ENCODE measurements at places on chromosomes 6 and 20.
A peak's percentile ranks its signal among the peaks of the same experiment; 100 is the strongest.

- no peak for DNase-seq
Measured at GRCh38 chr20:49838546-49838945, 25.9 kb downstream of the SLC9A8 start.

GRCh38 chr20:47610247-47610944 lies 108.7 kb downstream of the NCOA3 start:
- DNase-seq, result peak; percentile 71

DNA sequence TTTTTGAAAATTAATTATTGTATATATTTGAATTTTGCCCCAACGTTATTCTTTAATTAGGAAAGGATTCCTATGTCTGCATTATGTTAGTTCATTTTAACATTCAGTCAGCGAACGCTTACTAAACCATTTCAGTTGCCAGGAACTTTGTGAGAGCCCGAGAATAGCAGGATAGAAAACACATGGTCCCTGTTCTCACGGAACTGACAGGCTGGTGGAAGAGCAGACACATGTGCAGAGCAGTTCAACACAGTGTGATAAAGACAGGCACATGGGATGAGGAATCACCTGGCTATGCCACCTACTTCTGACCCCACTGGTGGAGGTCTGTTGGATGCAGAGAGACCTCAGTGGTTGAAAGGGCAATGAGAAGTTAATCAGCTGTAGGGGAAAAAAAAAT lies 367.2 kb downstream of the EPM2A start:
- no peak for DNase-seq

- DNase-seq, result peak; percentile 65
Measured at GRCh38 chr6:108114841-108115597, 40.5 kb upstream of the OSTM1 start.

DNA sequence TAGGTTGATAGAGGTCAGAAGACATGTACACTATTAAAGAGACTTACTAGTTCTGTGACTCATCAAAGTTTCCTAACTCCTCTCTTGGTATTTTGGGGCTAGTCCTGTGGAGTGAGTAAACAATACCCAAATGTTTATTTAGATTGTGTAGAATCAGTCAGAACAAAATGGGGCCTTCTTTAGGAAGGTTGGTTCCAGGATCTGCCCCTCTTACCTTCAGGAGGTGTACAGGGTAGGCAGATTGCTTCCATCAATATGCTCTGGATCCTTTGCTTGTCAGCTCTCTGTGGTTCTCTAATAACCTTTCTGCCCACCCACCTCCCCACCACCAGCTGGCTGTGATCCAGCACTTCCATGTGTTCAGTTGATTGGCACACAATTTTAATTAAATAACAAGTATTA lies 107.0 kb downstream of the POPDC3 start:
- DNase-seq, result no peak

DNA sequence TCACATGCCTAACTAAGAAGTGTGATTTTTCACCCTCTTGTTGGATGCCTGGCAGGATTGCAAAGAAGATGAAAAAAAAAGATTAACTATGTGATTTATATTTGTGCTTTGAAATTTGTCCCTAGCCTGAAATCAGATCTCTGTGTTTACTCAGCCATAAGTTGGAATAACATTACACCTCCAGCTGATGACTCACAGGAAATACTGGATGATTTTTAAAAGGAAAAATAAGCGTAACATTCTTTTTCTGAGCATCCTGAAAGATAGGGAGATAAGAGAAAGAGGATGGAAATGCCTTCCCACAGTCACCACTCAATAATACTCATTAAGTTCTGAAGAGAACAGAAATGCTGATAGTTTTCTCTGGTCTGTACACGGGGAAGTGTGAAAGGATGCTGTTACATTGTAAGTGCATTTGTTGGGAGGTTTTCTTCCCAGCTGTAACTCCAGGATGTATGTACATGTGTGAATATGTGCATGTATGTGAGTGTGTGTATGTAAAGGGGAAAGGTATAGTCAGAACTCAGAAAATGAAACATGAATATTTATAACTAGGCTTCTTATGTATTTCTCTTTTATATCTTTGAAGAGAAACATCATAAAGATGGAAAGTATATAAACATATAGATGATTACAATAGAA lies 37.4 kb upstream of the RIPPLY2 start:
- no peak for DNase-seq

GRCh38 chr6:106069478-106069877 lies 16.7 kb upstream of the PRDM1 start:
- peak; percentile 42 for DNase-seq

- DNase-seq, result no peak
Measured at GRCh38 chr6:7169296-7169721, 61.5 kb downstream of the RREB1 start.

DNA sequence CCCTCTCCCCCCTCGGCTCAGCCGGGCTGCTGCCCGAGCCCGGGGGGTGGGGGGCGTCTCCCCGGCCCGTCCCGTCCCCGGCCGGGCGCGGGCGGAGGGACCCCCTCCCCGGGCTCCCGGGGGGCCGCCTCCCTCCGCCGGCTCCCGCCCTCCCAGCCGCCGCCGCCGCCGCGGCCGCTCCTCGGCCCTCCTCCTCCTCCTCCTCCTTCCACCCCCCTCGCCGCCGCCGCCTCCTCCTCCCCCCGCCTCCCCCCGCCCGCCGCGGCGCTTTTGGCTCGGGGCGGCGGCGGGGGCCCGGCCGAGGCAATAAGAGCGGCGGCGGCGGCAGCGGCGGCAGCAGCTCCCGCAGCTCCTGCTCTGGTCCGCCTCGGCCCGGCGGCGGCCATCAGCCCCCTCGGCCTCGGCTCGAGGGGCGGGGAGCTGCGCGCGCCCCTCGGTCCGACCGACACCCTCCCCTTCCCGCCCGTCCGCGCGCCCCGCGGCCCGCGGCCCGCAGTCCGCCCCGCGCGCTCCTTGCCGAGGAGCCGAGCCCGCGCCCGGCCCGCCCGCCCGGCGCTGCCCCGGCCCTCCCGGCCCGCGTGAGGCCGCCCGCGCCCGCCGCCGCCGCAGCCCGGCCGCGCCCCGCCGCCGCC lies 38.7 kb downstream of the GNAS start:
- DNase-seq, result peak; percentile 82

GRCh38 chr6:111559188-111560097 lies 46.2 kb downstream of the TRAF3IP2 start:
- no peak for DNase-seq

DNA sequence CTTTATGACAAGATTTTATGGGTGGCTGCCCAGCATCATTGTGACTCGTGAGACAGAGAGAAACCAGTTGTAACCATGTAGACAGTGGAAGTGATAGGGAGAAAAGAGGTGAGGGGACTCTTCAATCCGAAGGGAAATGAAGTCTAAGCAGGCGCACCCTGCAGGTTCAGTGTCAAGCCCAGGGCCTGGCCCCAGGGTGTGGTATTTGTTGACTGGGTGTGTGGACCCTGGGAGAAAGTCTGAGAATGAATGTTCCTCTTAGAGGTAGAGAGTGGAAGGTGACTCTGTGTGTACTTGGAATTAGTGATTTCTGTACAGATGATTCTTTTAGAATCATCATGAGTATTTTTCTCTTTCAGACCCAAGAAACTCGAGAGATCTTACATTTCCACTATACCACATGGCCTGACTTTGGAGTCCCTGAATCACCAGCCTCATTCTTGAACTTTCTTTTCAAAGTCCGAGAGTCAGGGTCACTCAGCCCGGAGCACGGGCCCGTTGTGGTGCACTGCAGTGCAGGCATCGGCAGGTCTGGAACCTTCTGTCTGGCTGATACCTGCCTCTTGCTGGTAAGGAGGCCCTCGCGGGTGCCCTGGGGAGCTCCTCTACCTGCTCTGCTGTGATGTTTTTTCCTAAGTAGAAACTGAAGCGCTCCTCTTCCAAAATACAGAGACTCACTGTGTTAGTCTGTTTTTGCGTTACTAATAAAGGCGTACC lies 68.0 kb downstream of the PTPN1 start:
- DNase-seq, result no peak

DNA sequence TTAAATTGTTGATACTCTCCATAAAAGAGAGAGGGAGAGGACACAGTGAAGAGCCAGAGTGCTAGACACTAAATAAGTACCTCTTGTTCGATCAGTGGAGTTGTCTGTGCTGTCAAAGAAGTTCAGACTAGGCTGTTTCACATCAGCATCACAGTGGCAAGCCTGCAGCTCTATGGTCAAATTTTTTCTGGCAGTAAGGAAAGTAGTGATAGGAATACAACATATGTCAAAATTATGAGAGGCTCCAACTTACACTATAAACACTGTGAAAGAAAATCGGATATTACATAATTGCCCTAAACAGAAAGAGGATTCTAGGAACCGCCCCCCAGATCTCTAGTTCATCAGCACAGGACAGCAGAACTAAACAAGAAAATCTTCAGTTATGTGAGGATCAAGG lies 23.1 kb downstream of the DNAH8 start:
- no peak for DNase-seq

- DNase-seq, result no peak
Measured at GRCh38 chr6:37558646-37559045, 59.0 kb upstream of the CCDC167 start.

- DNase-seq, result peak; percentile 79
Measured at GRCh38 chr20:31842471-31843157, 2.8 kb downstream of the FOXS1 start.

DNA sequence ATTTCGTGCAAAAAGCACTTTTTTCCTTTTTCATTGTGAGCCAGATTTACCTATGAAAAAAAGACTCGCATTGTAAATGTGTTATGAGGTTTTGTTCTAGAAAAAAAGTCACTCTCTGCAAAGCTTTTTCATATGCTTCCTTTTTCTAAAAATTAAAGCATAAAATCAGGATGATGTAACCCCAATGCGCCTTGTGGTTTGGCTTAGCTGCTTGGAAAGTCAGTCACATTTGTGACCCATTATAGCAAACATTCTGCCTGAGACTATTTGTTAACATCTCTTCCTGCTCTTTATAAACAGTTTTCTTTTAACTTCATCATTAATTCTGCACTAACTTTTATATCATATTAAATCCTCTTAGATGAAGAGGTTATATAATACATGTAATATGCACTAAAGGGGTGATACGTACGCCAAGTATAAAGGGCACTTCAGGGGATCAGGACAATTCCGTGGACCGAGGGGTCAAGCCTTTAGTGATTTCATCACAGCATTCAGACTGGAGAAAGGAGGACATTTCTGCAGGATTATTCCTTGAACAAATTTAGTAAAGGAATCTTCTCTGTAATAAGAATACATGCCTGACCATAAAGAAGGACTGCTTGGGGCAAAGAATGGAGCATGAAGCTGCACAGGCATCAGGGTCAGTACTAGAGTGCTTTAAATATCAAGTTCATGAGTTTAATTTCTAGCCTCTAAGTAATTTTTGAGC lies 48.1 kb upstream of the SMLR1 start:
- DNase-seq, result peak; percentile 62

GRCh38 chr20:11437611-11438380 lies 479.9 kb upstream of the BTBD3 start:
- DNase-seq, result no peak

GRCh38 chr6:16511723-16512489 lies 249.4 kb downstream of the ATXN1 start:
- no peak for DNase-seq
